ENCODE measurements at places on chromosomes 2 and 18. TPM values are rescaled to one million over a fixed set of nuclear protein-coding genes. Genes with fewer than 3 reads are reported as not detected.
A peak's percentile ranks its signal among the peaks of the same experiment; 100 is the strongest.

The SNED1 gene
- 13.5 TPM for total RNA-seq

The TMEM214 gene
- 59.9 TPM for total RNA-seq

The TEX44 gene
- not detected for total RNA-seq

The UGT1A10 gene
- total RNA-seq = 0.99 TPM

The UGT1A8 gene
- not detected for total RNA-seq

The TRAPPC12 gene
- total RNA-seq = 134 TPM

The SP5 gene
- total RNA-seq = not detected

The TMEM163 gene
- 27.5 TPM for total RNA-seq

DNA sequence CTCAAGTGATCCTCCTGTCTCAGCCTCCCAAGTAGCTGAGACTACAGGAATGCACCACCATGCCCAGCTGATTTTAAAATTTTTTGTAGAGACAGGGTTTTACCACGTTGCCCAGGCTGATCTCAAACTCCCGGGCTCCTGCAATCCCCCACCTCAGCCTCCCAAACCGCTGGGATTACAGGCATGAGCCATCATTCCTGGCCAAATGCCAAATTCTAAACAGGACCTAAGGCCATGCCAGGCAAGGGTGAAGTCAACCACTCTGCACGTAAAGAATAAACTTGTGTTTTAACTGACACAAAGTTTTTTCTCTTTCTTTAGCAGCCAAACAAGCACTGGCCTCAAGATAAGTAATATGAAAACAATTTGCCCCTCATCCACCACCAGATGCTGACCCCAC lies 37.4 kb upstream of the SATB2 start:
- no peak for DNase-seq

- DNase-seq = no peak
Measured at GRCh38 chr2:42281416-42282081, 79.5 kb downstream of the COX7A2L start.

DNA sequence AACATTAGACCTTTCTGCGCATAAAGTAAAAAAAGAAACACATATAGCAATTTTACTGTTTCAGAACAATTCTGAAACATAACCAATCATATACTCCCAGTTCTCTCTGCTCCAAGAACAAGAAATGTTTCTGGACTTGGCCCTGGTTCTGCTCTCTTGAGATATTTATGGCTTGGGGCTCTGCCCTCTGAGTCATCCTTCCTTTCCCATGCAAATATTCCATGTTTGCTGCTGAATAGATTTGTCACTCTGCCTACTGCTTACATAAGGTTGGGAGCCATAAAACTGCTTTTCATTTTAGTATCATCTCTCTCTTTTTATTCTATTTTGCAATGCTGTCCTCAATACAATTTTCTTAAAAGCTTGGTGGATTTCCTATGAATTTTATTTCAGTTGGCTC lies 499.6 kb upstream of the ACVR2A start:
- DNase-seq = no peak

- no peak for DNase-seq
Measured at GRCh38 chr2:143429932-143430679, 300.9 kb downstream of the ARHGAP15 start.

GRCh38 chr2:213199871-213200270 lies 48.5 kb upstream of the IKZF2 start:
- DNase-seq = no peak

DNA sequence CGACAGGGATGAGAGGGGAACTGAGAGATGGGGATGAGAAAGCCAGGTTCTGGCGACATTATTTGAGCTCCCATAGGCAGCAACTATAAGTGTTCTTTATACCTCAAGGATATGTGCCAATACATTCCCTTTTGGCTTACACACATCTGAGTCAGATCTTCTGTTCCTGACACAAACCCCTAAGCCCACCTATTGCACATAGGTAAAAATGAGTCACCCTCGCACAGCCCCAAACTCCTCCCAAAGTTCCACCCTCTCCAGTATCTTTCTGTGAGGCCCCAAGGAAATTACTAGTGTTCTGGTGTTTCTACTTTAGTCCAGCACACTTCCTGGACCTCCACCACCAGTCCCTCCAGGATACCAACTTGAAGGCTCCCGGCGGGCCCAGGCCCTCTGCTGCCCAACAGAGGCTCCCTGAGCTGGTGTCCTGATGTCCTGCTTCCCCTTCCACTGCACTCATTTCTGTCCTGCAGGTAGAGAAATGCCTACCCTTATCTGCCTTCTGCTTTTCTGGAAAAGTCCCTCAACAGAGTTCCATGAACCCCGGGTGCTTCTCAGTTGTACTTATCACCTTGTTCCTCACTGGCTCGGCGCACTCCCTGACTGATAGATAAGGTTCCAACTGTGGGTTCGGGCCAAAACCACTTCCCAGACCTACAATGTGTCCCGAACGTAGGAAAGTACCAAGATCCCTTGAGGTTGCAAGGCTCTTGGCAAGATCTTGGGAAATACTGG lies 125.5 kb downstream of the EN1 start:
- no peak for DNase-seq

DNA sequence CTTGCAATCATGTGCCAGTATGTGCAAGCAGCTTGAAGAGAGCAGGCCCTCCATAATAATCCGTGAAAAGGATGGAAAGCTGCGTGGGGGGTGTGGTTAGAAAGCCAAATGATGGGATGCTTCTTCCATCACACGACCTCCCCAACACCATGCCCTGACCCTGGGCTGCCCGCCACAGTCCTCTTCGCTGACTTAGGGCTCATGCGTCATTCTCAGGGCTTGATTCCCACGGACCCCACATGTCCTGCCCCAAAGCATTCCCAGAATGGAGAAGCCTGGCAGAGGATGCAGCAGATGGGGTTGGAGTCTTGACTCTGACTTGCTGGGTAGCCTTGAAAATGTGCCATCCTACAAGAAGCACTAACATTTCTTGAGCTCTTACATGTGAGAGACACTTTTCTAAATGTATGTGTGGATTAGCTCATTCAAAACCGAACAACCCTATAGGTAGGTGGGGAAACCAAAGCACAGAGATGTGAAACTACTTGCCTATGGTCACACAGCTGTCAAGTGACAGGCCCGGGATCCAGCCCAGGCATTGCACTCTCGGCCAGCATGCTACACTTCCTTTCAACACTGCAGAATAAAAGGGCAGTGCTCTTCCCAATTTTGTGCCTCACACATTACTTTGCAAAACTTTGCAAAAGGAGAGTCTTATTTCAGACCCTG lies 3.7 kb downstream of the TNS1 start:
- no peak for DNase-seq

GRCh38 chr2:151669585-151670081 lies 64.6 kb downstream of the NEB start:
- DNase-seq = no peak

DNA sequence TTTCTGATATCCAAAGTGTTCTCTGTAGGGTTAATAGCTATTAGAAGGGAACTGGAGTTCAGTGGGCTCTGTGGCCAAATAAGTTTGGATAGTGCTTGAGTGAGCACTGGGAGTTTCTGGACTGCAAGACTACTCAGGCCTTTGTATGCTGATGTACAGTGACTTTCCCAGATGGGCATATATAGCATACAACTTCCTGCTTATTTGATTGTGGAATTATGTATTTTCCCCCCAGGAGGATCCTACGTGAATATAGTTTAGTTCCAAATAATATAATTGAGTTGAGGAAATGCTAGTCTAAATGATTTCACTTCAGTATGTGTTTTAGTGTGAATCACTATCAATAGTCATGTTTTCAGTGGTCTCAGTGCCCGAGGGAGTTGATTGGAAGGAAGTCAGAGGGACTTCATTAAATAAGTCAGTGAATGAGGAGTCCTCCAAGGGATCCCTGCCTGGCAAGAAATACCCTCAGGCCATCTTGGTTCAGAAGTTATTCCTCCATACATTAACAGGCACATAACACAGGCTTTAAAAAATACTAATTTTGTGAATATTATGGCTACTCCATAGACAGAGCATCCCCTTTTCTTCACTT lies 251.4 kb downstream of the PRKCE start:
- DNase-seq = no peak

DNA sequence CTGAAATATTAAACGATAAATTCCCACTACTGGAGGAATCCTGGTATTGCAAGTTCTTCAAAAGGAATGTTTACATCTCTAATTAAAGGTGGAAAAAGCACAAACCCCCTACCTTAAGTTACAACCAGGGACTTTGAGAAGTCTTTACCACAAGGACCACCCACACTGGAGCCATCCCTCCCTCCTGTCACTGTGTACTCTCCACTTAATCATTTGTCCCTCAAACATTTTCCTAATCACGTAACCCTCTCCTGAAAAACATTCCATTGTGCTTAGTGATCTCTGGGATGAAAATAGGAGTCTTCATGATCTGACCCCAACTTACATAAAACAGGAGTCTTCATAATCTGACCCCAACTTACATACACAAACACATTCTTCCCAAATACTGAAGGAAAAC lies 85.7 kb downstream of the SUCLG1 start:
- DNase-seq = no peak

GRCh38 chr2:26792720-26793119 lies 6.9 kb downstream of the CENPA start:
- no peak for DNase-seq

DNA sequence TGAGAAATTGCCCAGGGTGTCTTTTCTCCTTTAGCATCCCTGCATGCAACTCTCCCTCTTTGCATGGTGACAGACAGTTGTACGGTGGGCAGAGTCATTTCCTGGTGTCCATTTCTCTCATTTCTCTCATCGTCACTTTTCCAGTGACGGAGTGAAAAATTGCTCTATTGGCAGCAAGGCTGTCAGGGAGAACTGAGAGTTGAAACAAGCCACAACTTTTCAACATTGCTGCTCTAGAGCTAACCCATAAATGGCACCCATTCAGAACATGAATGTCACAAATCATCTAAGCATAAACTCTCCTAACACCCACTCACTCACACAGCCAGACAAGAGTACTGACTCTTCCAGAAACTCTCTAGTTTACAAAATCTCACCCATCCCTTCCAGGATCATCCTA lies 55.7 kb downstream of the ZC3H8 start:
- DNase-seq = no peak

- DNase-seq = no peak
Measured at GRCh38 chr2:200507179-200507578, 2.7 kb downstream of the KCTD18 start.

DNA sequence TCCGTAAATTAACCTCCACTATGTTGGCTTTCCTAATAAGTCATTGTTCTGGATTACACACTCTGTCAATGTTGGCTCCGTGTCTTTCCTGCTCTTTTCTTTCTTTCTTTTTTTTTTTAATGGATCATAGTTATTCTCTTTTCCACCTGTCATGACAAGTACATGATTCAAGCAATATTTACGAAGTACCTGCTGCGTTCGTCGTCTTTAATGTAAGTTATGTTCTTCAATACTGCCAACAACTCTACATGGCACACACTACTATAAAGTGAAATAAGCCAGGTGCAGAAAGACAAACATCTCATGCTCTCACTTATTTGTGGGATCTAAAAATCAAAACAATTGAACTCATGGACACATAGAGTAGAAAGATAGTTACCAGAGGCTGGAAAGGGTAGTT lies 239.1 kb downstream of the SCG2 start:
- no peak for DNase-seq

GRCh38 chr2:13193900-13194299 lies 477.2 kb downstream of the TRIB2 start:
- no peak for DNase-seq

DNA sequence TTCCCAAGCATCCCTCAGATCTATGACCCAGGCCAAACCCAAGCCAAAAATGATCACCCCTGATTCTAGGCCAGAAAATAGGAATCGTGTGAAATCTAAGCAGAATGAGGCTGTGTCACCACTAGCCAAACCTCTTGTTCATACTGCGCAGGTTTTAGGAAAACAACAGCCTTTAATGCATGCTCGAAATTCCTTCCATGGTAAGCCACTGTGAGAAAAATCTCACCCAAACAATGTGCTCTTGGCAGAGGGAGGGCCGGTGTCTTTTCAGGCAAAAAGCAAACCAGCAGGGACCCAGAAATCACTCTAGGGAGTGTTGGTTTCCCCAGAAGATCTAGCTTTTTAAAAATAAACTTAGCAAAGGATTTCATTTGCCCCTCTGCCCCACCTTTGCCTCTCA lies 71.2 kb upstream of the FOSL2 start:
- no peak for DNase-seq

DNA sequence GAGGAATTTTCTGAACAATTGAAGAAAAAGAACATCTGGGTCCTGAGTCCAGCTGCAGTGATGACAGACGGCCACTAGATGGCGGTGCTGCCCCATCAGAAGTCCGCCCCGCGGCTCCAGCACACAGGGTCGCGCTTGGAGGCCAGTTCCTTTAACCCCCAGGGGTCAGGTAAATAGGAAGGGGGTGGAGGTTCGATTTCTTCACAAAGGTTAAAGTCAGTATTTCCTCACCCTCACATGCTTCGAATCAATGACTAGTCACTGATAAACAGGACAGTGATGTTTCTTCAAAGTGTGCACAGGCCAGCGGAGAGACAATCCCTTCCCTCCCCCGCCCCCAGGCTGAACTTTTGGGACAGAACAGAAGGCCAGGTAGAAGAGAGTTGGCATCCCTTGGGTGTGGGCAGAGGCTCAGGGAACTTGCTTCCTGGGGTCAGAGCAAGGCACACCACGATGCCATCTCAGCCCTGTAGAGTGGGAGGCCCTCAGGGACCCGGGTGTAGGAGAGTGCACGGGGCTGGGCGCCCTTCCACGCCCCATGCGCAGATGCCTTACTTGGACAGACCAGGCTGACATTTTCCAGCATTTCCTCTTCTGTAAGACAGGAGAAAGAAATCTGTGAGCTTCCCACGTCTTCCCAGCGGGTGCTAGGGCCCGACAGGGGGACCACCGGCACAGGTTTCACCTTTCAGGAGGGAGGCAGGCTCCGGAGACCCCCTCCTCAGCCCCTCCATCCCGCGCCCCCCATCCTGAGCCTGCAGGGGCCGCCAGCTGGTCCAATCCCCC lies 722 bp downstream of the APOB start:
- DNase-seq = peak; percentile 75

DNA sequence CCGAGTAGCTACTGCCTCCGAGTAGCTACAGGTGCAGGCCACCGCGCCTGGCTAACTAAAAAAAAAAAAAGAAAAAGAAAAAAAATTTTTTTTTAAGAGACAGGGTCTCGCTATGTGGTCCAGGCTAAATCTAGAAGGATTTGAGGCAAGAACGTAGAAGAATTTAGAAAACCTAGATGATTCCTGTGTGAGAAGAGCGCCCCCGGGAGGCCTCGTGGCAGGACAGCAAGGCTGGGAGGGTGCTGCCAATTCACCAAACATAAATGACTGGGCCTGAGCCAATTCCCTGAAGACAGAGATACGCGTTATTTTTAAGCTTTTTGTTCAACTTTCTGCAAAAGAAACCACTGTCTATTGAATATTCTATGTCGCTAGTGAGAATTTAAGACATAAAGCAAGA lies 90.1 kb upstream of the TGFA start:
- no peak for DNase-seq

Measured in body of pancreas (tissue), 4 donors.